ENCODE measurements at places on chromosomes 4 and X.

DNA sequence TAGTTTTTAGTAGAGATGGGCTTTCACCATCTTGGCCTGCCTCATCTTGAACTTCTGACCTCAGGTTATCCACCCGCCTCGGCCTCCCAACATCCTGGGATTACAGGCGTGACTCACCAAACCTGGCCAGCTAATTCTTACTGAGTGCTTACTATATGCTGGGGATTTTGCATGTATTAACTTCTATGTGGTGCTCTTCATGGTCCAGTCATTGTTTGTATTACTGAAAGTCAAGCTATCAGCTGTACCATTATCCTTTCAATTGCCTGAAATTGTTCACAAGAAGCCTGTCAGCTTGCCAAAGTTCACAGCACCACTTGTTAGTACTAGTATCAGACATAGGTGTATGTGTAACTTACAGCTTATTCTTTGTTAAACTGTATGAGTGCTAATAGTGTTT lies 1272.1 kb downstream of the ARAP2 start:
- DNase-seq: no peak

- DNase-seq: no peak
Observed at GRCh38 chrX:54885740-54886139, 34.9 kb upstream of the TRO start.

DNA sequence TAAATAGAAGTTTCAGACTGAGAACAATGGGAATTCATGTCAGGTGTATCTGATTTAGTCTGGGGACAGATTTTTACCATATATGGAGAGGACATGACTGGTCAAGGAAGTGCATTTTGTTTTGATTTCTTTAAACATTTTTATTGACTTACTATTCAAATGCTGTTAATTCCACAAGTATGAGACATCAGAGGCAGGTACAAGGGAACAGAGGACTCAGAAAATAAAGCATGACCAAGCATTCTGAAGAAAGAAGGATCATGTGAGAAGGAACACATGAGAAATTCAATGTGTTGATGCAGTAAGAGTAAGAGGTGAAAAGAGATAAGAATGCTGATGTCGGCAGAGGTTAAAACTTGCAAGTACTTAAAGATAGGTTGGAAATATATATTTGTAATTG lies 1452.6 kb downstream of the PCDH7 start:
- no peak for DNase-seq

DNA sequence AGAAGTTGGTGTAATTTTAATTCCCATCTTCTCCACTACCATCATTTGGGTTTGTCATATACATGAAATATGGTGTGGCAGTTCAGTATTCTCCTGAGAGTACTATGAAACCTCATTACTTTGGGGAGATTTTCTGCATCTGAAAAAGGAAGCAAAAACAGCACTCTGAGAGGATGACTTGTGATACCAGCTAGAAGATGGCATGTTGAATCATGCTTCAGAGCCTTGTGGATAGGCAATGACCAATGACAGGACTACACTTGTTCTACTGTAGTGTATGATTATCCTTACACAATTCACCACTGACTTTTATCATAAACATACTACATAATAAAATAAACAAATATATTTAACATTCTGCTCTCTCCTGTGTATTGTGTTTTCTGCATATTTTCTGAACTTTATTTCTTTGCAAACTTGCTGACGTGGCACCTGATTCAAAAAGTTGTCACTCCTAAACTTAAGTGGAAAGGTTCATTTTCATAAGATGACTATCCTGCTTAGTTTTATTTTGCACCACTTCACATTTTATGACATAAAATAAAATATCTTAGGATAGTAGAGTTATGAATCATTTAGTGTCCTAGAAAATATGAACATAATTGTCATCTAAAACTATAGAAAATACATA lies 991.3 kb downstream of the FSTL5 start:
- no peak for DNase-seq
